ENCODE measurements at places on chromosomes 1 and 21.

DNA sequence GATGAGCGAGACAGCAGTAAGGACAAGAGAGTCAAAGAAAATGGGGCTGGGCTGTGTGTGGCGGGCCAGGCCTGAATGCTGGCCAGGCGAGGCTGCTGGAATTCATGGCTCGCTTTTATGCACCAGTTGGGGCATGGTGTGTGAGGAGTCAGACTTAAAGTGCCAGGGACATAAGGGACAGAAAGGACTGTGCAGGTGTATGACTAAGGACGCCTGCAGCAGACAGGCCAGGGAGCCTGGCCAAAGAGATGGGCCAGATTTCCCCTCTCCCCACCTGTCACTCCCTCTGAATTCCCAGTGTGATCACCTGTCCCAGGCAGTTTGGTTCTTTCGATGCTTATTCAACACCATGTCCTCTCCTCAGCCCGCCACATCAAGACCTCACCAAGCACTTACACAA, 16.9 kb upstream of the SMIM12 start:
- DNase-seq = no peak

DNA sequence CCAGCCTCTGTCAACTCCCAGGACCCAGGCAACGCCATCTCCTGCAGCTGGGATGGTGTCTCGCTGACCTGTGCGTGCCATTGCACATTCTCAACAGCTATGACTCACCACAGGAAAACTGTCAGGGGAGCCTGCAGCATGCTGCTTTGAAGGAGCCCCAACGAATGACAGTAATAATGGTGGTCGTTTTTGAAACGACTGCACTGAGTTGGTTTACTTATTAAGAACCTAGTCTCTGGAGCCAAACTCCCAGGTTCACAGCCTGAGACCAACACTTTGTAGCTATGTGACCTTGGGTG, 21.6 kb downstream of the TCEA3 start:
- no peak for DNase-seq

DNA sequence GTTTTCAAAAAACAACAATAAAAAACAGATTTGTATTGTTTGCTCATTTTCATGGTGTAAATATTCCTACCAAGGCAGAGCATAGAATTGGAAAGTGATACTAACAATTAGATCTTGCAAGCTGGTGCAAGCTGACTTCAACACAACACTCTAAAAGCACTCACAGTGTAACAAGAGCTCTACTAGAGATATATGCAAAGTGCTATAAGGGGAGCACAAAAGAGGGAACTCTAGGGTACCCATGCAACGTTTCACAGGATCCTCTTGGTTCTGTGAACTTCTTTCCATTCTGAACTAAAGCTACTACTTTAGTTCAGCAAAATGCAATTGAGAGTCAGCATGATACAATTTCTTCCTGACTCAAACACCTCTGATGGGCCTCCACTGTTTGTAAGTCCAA, 78.3 kb downstream of the ATP1B1 start:
- no peak for DNase-seq

DNA sequence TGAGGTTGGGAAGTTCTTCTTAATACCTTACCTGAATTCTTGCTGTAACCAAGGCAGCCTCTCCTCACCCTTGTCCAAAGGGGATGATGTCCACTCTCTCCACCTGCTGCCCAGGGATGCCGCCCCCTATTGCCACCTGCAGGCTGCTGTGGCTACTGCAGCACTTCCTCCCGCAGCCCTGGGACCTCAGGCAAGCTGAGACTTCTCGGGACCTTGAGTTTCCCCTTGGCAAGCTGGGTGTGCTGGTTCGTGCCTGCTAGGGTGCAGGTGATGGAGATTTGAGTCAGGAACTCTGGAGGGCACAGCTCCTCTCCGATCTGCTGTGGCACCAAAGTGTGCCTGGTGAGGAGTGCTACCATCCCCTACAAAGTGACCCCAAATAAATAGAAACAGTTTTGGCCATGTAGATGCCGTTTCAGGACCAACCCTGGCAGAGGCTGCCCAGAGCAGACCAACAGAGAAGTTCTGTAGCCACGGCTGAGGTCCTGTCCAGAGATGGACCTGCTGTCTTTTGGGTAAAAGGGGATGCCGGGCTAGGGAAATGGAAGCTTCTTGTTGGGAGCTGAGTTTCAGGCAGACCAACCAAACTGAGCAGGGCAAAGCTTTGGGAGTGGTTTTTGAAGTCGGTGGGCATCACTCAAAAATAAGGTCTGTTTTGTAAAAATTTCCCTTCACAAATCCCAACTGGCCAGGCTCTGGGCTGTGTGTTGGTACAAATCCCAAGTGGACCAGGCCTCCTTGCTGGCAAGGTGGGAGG, 31.7 kb downstream of the RUNX3 start:
- no peak for DNase-seq

- DNase-seq = no peak
Observed at GRCh38 chr1:53134042-53134485, 8.4 kb downstream of the SLC1A7 start.

DNA sequence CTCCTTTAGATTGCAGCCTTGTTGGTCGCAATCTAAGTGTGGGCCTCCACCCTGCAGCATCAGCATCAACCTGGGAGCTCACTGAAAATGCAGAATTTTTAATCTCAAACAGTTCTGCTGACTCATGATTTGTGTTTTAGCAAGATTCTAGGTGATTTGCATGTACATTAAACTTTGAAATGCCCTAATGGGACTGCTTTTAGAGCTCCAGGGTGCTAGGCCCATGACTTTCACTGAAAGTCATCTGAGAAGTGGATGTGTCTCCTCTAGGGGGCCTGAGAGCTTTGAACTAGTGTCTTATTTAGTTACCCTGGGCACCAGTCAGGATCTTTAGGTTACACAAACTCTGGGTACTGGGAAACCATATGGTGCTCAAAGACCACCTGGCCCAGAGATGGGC, 9.0 kb downstream of the TRIM67 start:
- no peak for DNase-seq

DNA sequence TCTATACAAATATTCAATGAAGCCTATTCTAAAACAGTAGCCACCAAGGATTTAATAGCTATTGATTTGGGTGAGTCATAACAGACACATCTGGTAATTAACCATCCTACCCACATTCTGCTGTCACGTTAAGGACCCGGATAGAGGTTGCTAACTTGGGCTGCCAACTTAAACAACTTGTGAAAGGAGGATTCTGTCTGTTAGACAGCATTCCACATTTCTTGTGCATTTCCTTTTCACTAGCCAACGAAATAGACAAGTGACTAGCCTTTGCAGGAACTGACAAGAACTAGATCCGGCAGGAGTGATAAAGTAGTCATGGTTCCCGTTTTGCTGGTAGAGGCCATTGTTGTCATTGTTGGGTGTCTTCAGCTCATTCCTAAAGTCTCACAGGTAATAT, 9.5 kb downstream of the DSCAM start:
- DNase-seq = no peak

DNA sequence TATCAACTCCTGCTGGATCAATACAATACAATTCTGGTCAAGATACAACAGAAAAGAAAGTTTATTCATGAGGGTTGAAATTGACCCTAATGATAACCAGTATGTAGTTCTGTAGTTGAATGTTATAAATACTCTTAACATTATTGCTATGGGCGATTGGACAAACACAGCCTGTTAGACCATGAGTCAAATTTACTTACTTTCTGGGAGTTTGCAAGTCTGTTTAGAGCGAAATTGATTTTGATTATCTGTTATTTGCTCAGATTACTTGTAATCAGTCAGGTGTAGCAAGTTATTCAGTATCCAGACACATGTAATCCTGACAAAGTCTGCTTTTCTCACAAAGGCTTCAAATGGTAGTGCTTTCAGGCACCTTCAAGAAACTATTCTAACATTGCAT, 216.6 kb upstream of the B3GALT2 start:
- no peak for DNase-seq

DNA sequence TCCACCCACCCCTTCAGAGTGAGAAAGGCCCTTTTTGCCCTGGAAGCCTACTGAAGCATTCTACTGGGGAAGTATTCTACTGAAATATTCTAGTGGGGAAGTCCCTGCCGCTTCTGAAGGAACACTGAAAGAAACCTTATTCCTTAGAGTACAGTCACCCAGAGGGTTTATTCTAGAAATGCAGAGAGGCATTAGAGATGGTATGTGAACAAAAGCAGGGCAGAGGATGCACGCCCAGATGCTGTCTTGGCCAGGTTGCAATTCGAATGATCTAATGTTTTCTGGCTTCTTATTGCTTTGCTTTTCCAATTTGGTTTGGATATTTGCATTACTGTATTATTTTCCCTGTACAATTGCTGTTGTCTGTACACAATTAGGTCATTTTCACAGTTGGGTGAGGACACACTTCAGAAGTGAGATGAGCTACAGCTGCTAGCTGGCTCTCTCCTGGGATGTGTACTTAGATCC, 37.1 kb downstream of the CCN1 start:
- peak; percentile 65 for DNase-seq

DNA sequence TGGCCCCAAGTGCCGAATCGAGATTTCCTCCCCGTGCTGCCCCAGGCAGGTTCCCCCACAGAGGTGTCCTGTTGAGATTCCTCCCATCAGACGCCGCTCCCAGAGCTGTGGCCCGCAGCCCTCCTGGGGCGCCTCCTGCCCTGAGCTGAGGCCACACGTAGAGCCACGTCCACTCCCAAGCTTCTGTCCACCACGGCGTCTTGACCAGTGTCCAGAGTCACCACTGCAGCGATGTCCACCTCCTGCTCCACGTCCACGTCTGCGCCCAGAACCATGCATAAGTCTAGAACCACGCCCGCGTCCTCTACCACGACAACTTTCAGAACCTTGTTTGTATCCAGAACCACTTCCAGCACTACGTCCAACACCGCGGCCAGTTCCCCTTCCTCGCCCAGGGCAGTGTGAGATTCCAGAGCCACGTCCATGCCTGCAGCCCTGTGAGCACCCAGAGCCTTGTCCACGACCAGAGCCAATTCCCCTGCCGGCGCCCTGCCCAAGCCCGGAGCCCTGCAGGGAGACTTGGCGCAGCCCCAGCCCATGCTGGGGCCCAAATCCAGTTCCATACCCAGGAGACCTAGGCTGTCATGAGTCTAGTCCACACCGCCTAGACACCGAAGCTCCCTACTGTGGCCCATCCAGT, 2.8 kb downstream of the KPRP start:
- DNase-seq = no peak

- DNase-seq = no peak
Observed at GRCh38 chr1:204733869-204734596, 48.5 kb upstream of the LRRN2 start.

GRCh38 chr1:110207831-110208230, 2.3 kb upstream of the KCNC4 start:
- no peak for DNase-seq

DNA sequence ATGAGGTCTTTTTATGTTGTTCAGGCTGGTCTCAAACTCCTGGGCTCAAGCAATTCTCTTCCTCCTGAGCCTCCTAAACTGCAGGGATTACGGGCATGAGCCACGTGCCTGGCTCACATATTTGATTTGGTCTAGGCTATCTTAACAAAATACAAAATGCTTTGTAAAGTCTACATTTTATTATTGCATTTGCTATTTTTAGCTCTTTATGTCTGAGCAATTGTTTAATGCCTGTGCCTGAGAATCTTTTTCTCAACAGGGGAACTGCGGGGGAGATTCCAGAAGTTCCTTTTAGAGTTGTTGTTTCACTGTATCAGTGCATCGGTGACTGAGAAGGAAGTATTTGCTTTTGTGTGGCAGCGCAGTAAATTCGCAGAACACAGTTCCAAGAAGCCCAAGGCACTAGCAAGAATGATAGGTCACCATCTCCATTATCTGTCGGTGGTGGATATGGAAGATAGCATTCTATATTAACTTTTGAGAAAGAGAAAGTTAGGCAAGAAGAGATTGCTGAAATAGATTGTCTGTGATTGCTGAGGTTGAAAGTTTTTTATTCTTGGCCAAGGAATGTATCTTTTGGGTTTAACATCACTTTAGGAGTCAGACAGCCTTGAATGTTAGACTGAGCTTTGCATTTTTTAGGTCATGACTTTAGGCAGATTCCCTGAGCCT, 167.3 kb downstream of the PDE4B start:
- no peak for DNase-seq

DNA sequence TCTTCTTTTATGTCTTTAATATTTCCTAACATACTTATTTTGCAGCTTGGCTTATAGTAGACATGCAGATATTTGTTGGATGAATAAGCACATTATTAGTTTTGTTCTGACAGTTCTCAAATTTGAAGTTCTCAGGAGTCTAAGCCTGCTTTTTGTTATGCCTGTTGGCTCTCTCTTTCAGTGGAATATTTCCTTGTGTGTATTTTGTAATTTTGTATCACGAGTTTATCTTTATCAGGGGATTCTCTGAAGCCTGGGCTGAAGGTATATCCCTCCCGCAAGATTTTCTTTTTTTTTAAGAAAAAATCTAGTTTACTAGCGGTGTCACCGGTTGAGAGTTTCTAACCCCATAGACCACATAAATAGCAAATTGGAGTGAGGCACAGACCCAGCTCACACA, 105.9 kb downstream of the RGL1 start:
- DNase-seq = peak; percentile 40

- no peak for DNase-seq
Observed at GRCh38 chr1:108955881-108956280, 7.4 kb downstream of the CLCC1 start.

GRCh38 chr21:45551783-45552695, 9.8 kb upstream of the SLC19A1 start:
- no peak for DNase-seq

- no peak for DNase-seq
Observed at GRCh38 chr1:153750026-153750995, 22.5 kb downstream of the INTS3 start.

DNA sequence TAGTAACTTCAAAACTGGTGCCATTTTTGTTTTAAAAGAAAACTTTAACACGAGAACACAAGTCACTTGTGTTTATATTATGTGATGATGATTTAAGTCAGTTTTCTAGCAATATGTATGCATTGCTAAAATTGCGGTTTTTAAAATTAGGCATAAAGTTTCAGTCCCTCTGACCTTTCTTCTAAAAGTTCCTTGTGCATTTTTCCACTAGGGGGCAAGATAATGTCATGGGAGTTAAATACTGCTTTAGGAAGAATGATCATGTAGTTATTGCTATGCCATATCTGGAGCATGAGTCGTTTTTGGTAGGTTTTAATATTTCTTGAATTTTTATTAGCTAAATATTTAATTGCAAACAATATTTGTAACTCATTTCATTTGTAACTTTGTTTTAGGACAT, 10.7 kb downstream of the CDC7 start:
- peak; percentile 39 for DNase-seq

DNA sequence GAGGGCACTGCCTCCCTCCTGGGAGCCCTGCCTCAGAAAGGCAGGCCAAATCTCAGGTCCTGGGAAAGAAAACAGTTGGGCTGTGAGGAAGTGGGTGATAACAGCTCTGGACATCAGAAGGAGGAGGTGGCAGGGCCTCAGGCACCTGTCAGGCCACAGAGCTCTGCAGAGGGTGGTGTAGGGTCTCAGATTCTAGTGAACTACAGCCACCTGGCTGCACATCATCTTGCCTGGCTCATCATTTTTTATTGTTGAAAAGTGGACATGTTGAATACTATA, 15.3 kb upstream of the ZNF678 start:
- DNase-seq = no peak

- no peak for DNase-seq
Observed at GRCh38 chr21:37891972-37892371, 24.3 kb downstream of the KCNJ6 start.
